Hematopoietic multipotent progenitor cell treated with erythropoietin and hydrocortisone succinate and interleukin-3 and kit ligand, for 15 days (in vitro differentiated cells): ENCODE measurements at places on chromosomes 7 and 10.

DNA sequence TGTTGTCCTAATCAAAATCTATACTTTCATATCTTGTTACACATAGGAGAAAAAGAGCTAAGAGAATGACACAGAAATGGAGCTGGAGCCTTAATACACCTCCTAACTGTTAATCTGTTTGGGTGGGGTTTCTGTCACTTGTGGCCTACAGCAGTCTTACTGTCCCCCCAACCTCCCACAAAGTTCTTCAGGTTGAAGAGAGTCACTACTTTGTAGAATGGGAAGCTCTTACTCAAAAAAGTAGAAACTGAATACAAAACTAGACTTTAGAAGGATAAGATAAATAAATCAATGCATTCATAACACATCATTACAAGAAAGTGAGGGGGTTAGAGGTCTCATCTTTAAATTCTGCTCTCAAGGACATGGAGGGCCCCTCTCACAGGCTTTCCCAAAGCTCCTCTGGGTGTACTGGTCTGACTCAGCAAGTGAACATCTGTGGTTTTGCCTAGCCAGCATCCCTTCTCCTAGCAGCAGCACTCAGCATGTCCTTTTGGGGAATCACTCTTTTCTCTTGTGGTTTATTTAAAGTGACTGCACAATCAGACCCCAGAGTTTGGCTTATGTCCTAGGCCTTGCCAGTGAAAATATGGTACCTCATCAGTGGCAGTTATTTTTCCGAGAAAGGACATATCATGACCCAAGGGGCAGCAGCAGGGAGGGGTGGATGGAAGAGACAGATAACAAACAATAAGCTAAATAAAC is 2.0 kb upstream of the BLVRA start:
- peak; percentile 50 for DNase-seq

DNA sequence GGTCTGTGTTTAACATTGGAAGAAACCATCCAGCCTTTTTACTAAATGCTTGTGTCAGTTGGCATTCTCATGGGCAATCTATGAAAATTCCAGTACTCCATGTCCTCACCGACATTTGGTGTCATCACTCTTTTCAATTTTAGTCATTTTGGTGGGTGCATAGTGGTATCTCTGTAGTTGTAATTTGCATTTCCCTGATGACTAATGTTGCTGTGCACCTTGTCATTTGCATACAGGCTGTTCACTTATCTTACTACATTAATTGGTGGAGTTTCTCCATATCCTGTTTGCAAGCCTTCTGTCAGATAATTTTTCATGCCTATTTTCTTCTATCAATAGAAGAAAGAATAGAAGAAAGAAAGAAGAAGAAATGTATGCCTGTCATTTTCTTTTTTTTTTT is 73.7 kb downstream of the PLPP4 start:
- DNase-seq = no peak

GRCh38 chr7:12737373-12737772 is 49.9 kb downstream of the ARL4A start:
- no peak for DNase-seq

DNA sequence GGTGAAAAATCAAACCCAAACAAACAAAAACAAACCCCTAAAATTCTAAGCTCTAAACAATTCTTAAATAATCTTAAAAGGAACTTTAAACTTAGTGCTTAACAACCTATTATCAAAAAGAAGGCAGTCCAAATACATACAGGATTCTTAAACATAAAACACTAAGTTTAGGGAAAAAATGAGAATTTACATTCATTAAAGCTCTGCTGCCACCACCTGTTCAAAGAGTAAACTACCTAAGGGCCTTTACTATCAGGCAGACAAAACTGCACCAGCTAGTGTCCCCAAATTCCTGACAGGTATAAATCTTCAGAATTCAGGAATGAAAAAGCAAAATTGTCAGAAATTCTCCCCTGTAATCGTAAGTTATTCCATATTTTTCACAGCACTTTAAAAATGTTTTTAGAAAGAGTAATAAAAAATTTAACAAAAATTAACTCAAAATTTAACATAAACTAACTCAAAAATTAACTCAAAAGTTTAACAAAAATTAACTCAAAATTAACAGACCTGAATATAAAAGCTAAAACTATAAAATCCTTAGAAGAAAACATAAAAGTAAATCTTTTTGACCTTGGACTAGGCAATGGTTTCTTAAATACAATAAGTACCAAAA is 55.1 kb downstream of the PDZD8 start:
- peak; percentile 61 for DNase-seq

GRCh38 chr7:117020591-117020973 is 67.3 kb downstream of the ST7 start:
- no peak for DNase-seq

DNA sequence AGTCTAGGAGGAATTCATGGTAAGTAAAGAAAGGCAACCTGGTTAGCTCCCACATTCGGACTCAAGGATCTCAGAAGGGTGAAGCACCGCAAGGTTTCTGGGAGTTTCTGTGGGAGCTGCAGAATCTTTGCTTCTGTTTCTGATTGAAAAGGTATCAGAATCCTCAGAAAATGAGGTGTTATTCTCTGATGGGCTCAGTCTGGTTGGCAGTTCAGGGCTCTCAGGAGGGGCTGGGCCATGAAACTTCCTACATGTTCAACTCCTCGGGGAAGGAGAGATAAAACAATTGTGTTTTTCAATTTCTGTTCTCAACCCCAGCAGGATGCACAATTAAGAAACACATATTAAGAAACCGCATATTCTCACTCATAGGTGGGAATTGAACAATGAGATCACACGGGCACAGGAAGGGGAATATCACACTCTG is 9.1 kb downstream of the OR2A7 start:
- DNase-seq = peak; percentile 2

DNA sequence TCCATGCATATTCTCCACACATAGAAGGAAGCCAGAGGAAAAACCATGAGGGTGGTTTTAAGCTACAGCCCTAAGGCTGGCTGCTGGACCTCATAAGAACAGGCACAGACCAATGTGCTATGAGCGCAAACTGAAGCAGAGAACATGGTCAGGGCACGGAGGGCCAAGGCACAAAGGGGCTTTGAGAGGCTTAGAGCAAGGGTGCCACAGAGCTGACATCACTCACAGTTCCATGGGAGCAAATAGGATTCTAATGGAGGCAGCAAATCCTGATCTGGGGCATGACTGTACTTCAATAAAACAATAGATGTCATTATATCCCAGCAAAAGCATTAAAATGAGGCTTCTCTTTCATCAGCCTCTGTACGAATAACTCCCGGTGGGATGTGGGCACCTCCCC is 162.4 kb downstream of the COBL start:
- DNase-seq = no peak

DNA sequence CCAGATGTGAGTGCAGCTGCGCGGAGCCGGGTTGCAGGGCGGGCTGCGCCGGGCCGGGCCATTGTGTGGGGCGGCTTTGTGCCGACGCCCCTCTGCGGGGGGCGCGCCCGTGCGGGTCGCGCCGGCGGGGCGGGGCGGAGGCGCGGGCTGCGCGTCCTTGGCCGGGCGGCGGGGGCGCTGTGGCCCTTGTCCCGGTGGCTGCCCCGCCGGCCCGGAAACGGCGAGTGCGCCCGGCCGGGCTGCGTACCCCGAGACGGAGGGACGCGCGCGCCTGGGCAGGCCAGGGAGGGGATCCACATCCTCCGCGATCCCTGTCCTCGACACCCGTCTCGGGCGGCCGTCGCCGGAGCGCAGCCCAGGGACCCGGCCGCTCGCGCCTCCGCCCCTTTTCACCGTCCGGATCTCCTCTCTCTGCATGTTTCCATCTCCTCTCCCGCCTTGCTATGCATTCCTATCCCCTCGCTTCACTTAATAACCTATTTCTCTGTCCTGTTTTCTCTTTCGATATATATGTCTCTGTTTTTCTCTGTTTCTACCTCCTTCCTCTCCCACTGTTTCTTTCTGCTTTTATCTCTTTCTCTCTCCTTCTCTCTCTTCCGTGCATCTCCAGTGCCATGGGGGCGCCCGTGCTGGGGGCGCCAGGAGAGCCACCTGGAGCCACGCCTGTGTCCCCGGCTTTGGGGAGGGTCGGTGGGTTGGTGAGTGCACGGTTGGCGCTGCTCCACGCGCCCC is 765 bp downstream of the PFKFB3 start:
- peak; percentile 22 for DNase-seq

DNA sequence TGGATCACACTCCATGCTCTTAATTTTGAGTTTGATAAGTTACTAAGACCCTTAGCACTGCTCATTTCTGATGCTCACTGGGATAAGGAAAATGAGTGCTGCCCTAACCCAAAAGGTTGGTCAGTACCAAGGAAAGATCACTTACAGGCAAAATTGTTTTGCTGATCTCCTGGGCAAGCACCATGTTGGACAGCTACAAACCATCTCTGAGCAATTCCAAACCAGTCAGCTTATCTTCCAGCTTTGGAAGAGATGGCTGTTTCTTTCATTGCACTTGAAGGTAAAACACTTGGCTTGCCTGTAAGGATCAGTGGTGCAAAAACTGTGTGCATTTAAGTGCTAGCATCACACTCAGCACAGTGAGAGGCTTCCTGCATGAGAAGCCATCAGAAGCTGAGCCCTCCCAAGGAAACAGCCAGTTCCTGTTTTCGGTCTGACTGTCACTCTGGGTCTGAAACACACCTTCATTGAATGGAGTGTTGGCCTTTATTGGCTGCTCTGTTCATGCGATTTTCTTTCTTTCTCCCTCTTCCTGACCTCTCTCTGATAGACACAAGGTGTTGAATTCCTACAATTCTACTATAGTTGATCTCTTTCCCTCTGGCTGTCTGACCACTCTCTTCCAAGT is 126.4 kb upstream of the GHITM start:
- DNase-seq = no peak

DNA sequence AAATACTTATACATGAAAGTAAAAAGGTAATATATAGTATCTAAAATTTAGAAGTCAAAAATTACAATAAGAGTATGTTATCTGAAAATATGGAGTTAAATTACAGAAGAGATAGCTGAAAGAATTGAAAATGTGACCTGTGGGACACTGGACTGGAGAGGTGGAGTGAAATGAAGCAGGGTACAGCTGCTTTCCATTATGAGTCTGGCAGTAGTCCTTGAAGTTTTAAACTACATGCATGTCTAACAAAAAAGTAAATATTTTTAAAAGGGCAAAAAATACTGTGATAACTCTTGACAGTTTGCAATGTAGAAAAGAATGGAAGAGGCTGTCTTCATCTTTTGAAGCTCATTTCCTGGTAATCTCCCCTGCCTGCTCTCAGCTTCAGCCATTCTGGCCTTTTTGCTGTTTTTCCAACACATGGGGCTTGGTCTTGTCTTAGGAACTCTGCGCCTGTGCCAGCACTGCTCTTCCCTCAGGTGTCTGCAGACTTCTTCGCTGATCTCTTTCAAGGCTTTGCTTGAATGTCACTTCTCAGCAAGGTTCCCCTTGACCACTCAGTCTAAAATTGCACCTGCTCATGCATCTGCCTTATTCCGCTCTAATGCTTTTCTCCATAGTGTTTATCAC is 36.9 kb downstream of the PTPRZ1 start:
- no peak for DNase-seq

- DNase-seq = no peak
Measured at GRCh38 chr7:10802011-10802410, 171.7 kb upstream of the PHF14 start.
